ENCODE measurements at places on chromosomes 13 and 19.

DNA sequence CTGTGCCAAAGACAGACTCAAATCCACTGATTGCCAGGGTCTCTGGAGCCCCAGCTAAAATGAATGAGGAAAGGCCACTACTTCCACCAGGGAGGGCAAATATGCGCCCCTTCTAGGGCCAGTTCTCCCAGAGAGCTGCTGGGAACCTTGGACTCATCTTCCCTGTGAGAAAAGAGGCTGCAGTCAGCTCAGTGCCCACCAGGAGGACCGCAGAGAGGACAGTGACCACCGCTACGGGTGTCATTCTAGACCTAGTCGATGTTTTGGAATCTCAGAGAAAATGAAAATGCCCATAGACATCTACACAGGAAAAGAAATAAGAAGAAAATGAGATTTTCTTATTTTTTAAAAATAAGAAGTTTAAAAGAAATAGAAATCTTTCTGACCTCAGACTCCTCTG is 235.1 kb downstream of the UQCRFS1 start:
- DNase-seq: no peak

DNA sequence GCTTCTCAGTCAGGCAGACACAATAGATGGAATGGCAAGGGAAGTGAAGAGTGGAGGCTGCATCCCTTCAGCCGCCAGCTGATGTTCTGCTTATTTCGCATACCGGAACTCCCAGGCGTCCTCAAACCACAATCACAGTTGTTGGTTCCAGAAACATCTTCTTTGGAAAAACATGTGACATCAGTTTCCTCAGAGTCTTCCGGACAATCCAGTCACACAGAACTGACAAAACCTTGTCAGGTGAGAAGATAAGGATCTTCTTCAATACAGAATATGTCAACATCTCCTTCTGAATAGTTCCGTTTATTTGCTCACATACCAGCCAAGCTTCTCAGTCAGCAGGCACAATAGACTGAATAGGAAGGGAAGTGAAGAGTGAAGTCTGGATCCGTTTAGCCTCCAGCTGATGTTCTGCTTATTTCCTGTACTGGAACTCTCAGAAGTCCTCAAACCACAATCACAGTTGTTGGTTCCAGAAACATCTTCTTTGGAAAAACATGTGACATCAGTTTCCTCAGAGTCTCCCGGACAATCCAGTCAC is 45.1 kb upstream of the CEACAM21 start:
- peak; percentile 72 for DNase-seq

DNA sequence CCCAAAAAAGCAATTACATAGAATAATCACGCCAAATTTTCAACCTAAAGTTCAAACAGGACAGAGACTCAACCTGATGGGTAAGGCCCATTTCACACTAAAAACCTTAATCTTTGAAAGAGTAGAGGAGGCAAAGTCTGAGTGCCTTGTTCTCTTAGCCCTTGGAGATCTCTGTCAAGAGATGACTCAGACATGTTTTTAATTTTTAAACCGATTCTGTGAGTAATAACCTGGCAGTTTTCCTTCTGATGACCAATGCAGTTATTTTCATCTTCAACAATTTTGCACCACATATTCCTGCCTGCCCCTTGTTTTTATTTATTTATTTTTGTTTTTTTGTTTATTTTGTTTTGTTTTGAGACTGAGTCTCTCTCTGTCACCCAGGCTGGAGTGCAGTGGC is 11.5 kb upstream of the TNFSF9 start:
- no peak for DNase-seq

DNA sequence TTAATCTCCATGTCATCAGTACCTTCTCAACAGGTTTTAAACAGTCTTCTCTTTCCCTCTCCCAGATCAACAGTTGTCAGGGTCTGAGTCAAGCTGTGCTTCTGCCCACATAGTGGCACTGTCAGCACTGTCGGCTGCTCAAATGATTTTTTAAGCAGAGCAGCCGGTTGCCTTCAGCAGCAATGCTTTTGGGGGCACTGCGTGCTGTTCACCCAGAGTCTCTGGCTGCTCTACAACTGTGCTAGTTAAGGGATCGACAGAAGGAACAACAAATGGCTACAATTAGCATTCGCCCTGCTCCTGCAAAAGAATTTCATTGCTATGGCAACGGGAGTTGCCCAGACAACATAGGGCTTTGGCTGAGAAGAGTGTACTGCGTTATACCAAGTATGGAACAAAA is 412.9 kb downstream of the DIAPH3 start:
- DNase-seq: no peak

GRCh38 chr19:30775956-30776355 is 403.8 kb downstream of the ZNF536 start:
- no peak for DNase-seq

DNA sequence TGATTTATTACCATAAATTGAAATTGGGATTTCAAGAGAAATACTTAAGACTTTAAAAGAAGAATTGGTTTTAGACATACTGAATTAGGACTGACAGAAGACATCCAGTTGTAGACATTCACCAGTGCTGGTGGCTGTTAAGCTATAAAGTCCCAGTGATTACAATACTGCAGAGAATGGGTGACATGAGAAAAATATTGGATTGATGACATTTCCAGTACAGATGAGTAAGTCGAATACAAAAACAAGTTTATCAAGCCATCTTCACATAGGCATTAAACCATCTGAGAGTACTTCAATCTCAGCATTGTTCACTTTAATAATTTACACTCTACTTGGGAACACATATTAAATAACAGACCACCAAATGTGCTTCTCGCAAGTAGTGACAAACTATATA is 66.8 kb downstream of the TBC1D4 start:
- no peak for DNase-seq

- DNase-seq: no peak
Measured at GRCh38 chr13:33636243-33636642, 181.7 kb upstream of the RFC3 start.

DNA sequence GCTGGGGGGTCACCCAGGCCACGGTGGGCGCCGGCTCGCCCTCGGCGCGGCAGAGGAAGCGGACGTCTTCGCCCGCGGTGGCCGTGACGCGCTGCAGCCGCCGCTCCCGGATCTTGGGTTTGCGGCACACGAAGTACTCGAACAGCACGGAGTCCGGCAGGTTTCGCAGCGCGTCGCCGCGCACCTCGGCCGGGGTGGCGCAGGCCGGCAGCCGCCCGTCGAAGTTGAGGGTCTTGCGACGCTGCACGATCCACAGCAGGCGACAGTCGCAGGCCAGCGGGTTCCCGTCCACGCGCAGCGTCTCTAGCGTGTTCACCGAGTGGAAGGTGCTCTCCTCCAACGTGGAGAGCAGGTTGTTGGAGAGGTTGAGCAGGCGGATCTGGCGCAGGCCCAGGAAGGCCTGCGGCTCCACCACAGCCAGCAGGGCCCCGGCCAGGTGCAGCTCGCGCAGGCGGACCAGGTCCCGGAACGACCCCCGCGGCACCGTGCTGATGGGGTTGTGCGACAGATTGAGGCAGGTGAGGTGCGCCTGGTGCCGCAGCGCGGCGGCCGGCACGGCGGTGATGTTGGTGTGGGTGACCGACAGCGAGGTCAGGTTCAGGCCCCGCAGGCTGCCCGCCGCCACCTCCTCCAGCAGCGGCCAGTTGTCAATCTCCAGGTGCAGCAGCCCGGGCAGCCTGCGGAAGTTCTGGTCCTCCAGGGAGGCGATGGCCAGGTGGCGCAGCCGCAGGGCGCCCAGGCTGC is 8.6 kb upstream of the PEAK3 start:
- no peak for DNase-seq

DNA sequence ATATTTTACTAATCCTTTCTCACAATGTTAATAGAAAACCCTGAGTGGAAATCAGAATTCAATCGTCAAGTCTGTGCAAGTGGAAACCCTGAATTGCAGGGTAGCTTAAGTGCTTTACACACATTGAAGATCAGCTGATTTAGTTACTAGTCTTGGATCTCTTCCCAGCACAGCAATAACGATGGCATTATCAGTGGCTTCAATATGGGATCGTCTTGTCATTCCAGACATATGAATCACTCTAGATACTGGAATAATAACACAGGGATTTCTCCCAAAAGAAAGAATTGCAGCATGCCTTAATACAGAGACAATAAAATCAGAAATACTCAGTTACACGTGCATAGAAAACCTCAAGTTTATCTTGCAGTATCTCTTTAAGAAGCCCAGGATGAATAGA is 12.6 kb upstream of the METTL21C start:
- DNase-seq: peak; percentile 54

GRCh38 chr13:38045278-38046048 is 175.9 kb upstream of the TRPC4 start:
- no peak for DNase-seq

GRCh38 chr13:32246468-32246867 is 68.7 kb downstream of the ZAR1L start:
- DNase-seq: peak; percentile 27

DNA sequence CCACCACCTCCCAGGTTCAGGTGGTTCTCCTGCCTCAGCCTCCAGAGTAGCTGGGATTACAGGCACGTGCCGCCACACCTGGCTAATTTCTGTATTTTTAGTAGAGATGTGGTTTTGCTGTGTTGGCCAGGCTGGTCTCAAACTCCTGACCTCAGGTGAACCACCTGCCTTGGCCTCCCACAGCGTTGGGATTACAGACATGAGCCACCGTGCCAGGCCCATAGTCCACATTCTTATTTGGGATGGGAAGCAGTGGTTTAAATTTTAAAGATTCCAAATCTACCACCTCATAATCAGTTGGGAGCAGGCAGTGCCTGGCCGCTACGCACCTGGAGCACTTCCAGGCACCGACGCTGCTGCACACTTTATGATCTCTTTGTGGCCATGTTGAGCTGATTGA is 160.6 kb upstream of the SOX1 start:
- no peak for DNase-seq

GRCh38 chr19:49997709-49998108 is 27.5 kb downstream of the VRK3 start:
- no peak for DNase-seq

GRCh38 chr13:48641404-48641803 is 12.3 kb upstream of the CYSLTR2 start:
- no peak for DNase-seq

DNA sequence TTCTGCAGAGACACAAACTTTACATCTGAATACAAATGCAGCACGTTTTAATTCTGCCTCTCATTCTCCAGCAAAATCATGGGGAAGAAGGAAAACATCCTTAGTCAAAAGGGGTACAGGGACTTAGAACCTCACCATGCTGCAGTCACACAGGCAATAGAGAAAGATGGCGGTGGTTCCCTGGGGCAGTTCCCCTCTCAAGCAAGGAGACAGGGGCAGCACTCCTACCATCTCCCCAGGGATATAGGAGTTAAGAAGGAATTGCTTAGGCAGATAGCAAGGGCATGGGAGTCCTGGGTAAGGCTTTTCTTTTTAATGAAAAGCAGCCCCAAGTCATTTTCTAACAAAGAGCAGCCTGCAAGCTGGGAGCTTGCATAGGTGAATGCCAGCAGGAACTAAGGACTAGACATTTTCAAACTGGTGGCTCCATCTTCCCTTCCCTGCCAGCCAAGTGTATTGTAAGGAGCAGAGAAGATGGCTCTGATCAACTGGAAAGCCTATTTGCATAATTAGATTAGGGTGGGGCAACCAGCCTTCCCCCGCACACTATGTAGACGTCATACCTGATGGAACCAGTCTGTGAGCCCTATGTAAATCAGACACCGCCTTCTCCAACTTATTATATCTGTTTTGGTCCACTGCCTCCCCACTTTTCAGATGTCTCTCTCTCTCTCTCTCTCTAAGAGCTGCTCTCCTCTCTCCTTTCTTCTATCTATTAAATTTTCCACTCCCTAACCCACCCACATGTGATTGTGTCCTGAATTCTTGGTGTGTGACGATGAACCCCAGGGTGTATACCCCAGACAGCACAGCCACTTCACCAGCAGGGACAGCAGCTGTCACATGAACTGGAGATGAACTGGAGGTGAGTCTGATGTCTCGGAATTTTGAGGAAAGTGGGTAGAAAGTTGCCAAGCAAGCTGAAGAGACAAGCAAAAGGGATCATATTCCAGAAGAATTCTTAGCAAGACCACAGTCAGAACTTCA is 514.5 kb downstream of the IRS2 start:
- no peak for DNase-seq

GRCh38 chr19:5679289-5680083 is 830 bp downstream of the MICOS13 start:
- DNase-seq: no peak

DNA sequence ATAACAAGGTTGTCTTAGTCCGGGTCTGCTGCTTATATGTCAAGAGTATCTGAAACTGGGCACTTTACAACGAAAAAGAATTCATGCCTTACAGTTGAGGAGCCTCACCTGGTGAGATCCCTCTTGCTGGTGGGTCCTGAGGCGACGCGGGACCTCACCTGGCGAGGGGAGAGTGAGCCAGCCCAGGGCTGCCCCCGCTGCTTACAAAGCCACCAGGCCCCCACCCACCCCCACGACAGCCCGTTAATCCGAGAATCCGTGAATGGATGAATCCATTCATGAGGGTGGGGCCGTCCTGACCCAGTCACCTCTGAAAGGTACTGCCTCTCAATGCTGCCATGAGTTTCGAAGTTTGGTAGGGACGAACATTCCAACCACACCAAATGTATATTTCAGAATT is 54.0 kb upstream of the F7 start:
- DNase-seq: no peak

- DNase-seq: no peak
Measured at GRCh38 chr19:10916602-10917001, 11.8 kb downstream of the YIPF2 start.

GRCh38 chr19:29845574-29846176 is 33.9 kb downstream of the CCNE1 start:
- DNase-seq: peak; percentile 13

DNA sequence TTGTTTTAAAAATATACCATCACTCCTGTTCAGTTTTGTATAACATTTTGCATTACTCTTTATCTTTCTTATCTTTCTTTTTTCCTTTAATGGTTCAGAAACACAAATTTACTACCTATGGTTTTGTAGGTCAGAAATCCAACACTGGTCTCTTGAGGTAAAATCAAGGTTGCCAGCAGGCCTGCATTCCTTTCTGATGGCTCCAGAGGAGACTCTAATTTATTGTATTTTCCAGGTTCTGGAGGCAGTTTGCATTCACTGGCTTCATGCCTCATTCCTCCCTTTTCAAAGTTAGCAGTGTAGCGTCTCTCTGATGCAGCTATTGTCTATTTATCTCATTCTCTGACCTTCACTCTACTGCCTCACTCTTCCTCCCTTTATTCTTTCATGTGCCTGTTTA is 767.4 kb downstream of the SLITRK6 start:
- DNase-seq: no peak

- DNase-seq: no peak
Measured at GRCh38 chr19:1211494-1212234, 6.1 kb downstream of the STK11 start.

- no peak for DNase-seq
Measured at GRCh38 chr19:36572593-36573019, 486 bp downstream of the ZNF529 start.

DNA sequence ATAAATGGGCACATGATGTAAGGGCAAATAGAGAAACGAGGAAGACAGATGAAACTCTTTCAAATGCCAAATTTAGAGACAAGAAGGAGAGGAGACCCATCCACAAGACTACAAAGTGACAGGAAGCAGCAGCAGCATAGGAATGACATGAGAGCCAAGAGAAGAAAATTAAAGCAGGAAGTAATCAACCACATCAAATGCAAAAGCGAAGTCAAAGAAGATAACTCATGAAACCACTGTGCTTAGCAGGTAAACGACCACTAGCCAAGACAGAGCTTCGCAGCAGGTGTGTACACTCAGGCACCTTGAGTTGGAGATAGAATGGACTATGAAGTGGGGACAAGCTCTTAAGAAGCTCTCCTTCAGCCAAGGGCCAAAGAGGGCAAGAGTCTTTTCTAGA is 64.1 kb downstream of the KLF12 start:
- no peak for DNase-seq

GRCh38 chr13:37886879-37887278 is 17.3 kb upstream of the TRPC4 start:
- no peak for DNase-seq
